ENCODE measurements at places on chromosomes 13 and 19. TPM values are rescaled to one million over a fixed set of nuclear protein-coding genes. Genes with fewer than 3 reads are reported as not detected.

SPRED3 gene
- 1.5 TPM for polyA plus RNA-seq

HCST gene
- 5.2 TPM for polyA plus RNA-seq

FXYD3 gene
- polyA plus RNA-seq = 18.6 TPM

ZNF700 gene
- 13.1 TPM for polyA plus RNA-seq

CGB7 gene
- 1.2 TPM for polyA plus RNA-seq

AKAP8L gene
- 102 TPM for polyA plus RNA-seq

Measured in renal pelvis (tissue), 12 donors.